Ovary (tissue), 10 donors: ENCODE measurements at places on chromosomes 13 and 19. TPM values are rescaled to one million over a fixed set of nuclear protein-coding genes. Genes with fewer than 3 reads are reported as not detected.

The MICOS13 gene
- 48.7 TPM for total RNA-seq

GRCh38 chr13:39051157-39051556 is 12.9 kb downstream of the NHLRC3 start:
- DNase-seq = no peak

DNA sequence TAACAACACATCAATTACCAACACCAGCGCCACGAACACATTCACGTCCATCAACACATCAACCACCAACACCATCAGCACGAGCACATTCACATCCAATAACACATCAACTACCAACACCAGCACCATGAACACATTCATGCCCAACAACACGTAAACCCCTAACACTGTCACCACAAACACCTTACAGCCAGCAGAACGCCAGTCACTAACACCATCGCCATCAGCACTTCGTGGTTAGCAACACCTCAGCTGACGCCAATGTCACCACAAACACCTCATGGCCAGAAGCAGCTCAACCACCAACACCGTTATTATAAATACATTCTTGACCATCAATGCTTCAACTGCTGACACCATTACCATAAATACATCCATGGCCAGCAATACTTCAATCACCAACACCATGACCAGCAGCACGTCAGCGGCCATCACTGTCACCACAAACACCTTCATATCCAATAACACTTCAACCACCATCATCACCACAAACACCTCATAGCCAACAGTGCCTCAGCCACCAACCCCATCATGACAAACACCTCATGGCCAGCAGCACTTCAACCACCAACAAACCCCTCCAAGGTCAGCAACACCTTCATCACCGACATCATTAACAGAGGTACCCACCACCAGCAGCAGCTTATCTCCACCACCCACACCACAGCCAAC is 9.4 kb downstream of the FCER2 start:
- no peak for DNase-seq

- DNase-seq = no peak
Observed at GRCh38 chr13:39918620-39919236, 263.3 kb downstream of the COG6 start.

DNA sequence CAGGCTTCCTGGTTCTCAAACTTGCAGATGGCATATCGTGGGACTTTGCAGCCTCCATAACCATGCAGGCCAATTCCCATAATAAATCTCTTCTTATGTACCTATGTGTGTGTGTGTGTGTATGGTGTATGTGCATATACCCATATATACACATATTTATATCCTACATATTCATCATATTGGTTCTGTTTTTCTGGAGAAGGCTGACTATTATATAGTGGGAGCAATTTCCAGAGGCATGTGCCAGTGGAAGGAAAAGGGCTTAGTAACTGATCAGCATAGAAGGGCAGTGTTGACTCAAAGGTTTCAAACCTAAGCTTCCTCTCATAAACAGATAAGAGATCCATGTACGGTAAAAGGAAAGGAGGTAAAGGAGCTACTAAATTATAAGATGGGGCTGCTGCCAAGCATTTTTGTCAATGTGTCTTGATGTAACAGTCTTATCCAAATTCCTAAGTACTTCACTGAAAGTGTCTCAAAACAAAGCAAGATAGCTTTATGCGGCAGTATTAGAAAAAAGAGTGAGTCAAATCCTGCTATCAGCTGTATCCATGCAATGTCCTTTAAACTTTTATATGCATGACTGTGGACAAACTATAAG is 432.1 kb downstream of the TBC1D4 start:
- no peak for DNase-seq

GRCh38 chr19:28239270-28239669 is 973.7 kb downstream of the UQCRFS1 start:
- DNase-seq = no peak

- no peak for DNase-seq
Observed at GRCh38 chr13:83325125-83325853, 557.0 kb downstream of the SLITRK1 start.

GRCh38 chr13:44275381-44275780 is 98.2 kb upstream of the SERP2 start:
- DNase-seq = no peak

GRCh38 chr13:50928659-50929462 is 19.3 kb downstream of the RNASEH2B start:
- no peak for DNase-seq

DNA sequence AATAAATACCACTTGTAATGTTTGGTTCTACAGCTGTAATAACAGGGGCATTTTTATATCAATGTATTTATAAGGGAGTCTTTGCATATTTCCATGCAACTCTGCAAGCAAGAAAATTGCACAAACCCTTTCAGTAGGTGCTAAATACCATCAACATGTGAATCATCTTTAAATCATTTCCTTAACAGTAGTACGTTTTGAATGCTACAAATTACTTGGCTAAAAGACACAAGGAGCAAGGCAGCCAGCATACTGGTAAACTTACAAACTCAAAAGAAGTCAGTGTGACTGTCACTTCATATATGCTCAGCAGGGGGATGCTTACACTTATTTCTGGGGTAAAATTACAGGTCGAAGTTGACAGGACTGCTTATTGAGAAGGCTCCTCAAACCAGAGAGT is 402.4 kb downstream of the EFNB2 start:
- no peak for DNase-seq
